Suppressor macrophage treated with lipopolysaccharide for 1 hour (primary cell): ENCODE measurements at places on chromosomes 12 and 14.

GRCh38 chr14:64329149-64329548 lies 35.0 kb upstream of the ESR2 start:
- DNase-seq: no peak

GRCh38 chr12:14395074-14395778 lies 29.7 kb downstream of the ATF7IP start:
- no peak for DNase-seq

- no peak for DNase-seq
These were observed 78.1 kb downstream of the RPS29 start for GRCh38 chr14:49508124-49508523.

DNA sequence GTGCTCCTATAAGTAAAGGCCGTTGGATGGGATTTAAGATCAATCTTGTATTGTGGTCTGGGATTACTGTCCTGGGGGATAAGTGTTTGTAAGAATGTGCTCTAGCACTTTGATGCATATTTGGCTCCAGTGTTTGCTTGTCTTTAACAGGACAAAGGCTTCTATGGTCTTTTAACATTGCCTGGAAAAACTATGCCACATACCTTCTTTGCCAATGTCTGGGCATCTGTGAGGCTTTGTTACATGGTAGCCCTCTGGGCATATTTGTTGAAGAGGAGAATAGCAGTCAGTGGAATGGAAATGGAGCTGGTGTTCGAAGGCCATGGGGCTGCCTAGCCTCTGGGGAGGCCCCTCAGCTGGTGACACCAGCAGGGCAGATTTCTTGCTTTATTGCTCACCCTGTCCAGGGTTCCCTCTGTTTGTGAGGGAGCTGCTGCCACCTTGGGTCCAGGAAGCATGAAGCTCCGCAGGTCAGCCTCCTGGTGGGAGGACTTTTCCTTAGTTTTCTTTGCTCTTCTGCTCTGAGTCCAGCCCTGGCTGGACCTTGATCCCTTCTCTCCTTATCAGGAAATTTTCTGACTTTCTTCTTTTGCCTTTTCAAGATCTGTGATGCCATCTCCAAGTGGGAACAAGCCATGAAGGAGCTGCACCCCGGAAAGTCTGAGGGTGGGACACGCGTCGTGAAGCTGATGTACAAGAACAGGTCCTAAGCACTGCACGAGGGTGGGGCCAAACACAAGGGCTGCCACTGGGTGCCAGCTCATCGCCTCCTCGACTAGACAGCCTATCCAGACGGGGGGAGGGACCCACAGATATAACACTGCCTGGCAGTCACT lies 19.5 kb downstream of the PIGH start:
- DNase-seq: no peak

DNA sequence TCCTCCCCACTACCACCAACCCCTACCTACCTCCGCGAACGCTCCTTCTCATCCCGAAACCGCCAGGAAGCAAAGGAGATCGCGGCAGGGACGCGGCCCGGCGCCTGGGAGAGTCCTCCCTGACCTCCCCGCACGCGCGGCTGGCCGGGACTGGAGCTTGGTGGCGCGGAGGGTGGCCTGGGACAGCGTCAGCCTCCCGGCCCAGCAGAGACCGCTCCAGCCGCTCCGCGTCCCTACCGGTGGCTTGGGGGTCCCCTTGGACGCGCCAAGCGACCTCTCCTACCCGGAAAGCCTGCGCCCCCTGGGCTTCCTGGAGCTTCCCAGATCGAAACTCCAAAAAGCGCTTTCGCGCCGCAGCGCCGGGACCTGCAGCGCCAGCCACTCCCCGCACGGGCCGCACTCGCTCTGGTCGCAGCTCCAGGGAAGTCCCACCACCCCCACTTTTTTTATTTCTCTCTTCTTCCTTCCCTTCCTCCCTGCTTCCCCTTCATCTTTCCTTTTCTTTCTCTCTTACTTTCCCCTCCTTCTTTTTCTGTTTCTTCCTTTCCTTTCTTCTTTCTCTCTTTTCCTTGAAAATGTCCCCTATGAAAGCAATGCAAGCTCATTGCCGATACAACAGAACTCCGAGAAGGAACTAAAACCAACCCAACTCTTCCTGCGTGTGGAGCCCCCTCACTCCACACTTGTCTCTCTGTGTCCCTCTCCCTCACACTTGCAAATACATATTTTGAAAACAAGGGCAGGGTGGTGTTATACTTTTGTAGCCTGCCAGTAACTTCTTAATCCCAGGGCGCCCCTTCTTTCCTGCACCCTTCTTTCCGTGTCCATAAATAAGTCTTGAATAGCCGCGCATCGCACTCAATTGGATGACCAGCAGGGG lies 3.8 kb downstream of the DIO3 start:
- no peak for DNase-seq

DNA sequence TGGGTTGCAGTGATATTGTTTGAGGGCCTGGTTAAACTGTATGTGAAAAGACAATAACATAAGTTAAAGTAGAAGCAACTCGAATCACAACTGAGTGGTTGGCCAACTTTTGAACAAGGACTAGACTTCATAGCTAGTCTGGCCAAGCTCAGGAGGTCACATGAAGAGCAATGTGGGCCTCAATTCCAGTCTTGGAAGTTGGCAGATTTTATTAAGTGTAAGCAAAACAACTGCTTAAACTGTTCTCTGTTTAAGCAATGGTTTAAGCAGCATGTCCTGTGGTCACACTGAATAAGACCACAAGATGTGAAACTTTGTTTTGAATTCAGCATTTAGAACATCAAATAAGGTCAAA lies 100.4 kb downstream of the TMTC3 start:
- no peak for DNase-seq

DNA sequence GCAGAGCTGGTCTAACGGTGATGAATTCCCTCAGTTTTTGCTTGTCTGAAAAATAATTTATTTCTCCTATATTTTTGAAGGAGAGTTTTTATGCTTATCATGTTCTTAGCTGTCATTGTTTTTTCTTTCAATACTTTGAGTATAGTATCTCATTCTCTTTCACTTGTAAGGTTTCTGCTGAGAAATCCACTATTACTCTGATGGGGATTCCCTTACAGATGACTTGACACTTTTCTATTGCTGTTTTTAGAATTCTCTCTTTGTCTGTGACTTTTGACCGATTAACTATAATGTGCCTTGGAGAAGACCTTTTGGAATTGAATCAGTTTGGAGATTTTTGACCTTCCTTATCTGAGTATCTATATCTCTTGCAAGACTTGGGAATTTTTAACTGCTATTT lies 139.6 kb downstream of the PRKD1 start:
- no peak for DNase-seq

GRCh38 chr14:57326253-57326652 lies 57.5 kb downstream of the AP5M1 start:
- no peak for DNase-seq
